ENCODE measurements at places on chromosomes 4 and X.
A peak's percentile ranks its signal among the peaks of the same experiment; 100 is the strongest.

- H3K4me3 ChIP-seq: no peak overlapping the region
- H3K36me3 ChIP-seq: no peaks in the 10 kb centered on the region
- peaks cover 9% of the 10 kb centered on the region for H3K4me1 ChIP-seq
- H3K27ac ChIP-seq: no peak overlapping the region
- H3K27me3 ChIP-seq: no peaks in the 10 kb centered on the region
Observed at GRCh38 chr4:119118397-119118796, 17.2 kb upstream of the MYOZ2 start.

DNA sequence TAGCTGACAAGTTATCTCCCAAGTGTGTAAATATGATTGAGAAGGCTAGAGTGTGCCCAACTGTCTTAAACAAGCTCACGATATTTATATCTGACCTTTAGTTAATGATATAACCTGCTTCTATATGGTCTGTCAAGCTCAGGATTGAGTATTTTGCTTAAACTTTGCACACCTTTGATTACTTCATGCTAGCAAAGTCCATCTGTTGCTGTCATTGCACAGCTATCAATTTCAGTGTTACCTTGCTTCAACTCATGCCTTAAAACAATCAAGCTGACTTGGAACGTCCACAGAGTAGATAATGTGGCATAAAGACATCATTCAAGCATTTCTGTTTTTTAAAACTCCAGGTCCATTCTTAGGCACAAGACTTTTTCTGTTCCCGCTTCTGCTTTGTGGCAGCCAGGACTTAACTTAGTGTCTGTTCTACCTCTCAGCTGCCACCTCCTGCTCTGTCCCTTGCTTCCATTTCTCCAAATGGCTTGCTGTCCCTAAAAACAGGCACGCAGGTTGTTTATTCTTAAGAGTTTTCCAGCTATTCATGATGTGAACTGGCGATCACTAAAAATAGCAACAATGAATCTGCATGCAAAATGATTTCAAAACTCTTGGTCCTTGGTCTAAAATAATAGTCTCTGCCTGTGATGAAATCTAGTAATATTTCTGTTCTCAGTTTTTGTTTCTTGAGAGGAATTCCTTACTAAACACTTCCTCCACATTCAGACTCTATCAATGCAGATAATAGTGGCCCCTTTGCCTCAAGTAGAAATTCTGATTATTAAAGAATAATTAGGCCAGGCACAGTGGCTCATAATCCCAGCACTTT is 16.3 kb upstream of the NEIL3 start:
- 0 out of 2 replicates have a peak, but pooled peaks cover 4% of the 10 kb centered on the region for H3K4me1 ChIP-seq
- peaks cover 9% of the 10 kb centered on the region for H3K36me3 ChIP-seq
- no peak overlapping the region for H3K4me3 ChIP-seq
- no peak for DNase-seq
- peak overlapping the region; percentile 74 for H3K27ac ChIP-seq
- H3K27me3 ChIP-seq: no peaks in the 10 kb centered on the region

DNA sequence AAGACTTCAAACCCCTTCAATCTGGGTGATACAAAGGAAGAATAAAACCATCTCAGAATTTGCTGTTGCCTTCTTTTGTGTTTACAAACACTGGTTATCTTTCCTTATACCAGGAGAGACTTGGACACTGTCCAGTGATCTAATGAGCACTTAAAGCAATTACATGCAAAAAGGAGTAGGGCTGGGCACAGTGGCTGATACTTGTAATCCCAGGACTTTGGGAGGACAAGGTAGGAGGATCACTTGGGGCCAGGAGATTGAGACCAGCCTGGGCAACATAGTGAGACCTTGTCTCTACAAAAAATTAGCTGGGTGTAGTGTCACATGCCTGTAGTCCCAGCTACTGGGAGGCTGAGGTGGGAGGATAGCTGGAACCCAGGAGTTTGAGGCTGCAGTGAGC is 95.7 kb upstream of the DRD5 start:
- peaks cover 18% of the 10 kb centered on the region for H3K27me3 ChIP-seq
- H3K4me3 ChIP-seq: no peak overlapping the region
- no peak for DNase-seq
- H3K36me3 ChIP-seq: peaks cover 2% of the 10 kb centered on the region
- H3K27ac ChIP-seq: no peak overlapping the region

- H3K27me3 ChIP-seq: no peaks in the 10 kb centered on the region
- no peak overlapping the region for H3K27ac ChIP-seq
- H3K4me1 ChIP-seq: peaks cover 14% of the 10 kb centered on the region
- no peak for DNase-seq
- no peak overlapping the region for H3K4me3 ChIP-seq
Observed at GRCh38 chr4:90883519-90883918, 756.3 kb downstream of the CCSER1 start.

DNA sequence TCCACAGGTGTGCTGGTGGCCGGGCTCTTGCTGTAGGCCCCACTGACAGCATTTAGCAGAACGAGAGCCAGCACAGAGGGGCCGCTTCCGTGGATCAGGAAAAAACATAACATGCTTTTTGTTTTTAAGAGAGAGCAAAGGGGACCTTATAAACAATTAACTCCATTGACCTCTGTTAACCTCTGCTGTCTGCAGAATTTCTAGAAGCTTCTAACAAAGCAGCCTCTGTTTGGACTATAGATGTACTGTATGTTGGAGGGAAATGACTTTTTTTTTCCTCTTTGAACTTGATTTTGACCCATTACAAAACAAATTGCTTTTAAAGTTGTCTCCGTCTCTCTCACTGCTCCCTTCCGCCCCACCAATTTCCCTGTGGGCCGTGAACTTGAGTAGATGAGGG is 210.7 kb downstream of the FRAS1 start:
- peaks cover 88% of the 10 kb centered on the region for H3K36me3 ChIP-seq
- no peak overlapping the region for H3K27ac ChIP-seq

DNA sequence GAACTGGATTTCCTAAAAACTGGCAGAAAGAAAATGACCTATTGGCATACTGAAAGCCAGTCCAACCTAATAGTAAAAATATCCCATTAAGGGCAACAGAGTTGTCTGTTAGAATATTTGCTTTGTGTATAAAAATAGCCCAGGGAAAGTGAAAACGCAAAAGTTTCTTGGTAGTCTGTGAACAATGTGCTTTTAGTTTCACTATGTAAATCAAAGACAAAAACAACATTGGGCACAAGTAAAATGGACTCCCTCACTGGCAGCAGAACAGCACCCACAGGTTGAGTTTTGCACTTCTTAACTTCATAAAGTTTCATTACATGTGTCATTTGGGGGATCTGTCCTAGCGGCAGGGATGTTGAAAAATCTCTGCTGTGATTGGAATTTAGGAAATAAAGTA is 4.3 kb upstream of the FGG start:
- no peak overlapping the region for H3K27ac ChIP-seq
- DNase-seq: no peak
- H3K4me3 ChIP-seq: no peak overlapping the region
- no peaks in the 10 kb centered on the region for H3K27me3 ChIP-seq
- H3K4me1 ChIP-seq: peaks cover 18% of the 10 kb centered on the region

- no peak for DNase-seq
- H3K27ac ChIP-seq: peak overlapping the region; percentile 98
- peaks cover 16% of the 10 kb centered on the region for H3K4me1 ChIP-seq
- no peaks in the 10 kb centered on the region for H3K36me3 ChIP-seq
- no peaks in the 10 kb centered on the region for H3K27me3 ChIP-seq
Observed at GRCh38 chr4:105709081-105709450, 482 bp downstream of the GSTCD start.
